ENCODE measurements at places on chromosomes 5 and 9.

DNA sequence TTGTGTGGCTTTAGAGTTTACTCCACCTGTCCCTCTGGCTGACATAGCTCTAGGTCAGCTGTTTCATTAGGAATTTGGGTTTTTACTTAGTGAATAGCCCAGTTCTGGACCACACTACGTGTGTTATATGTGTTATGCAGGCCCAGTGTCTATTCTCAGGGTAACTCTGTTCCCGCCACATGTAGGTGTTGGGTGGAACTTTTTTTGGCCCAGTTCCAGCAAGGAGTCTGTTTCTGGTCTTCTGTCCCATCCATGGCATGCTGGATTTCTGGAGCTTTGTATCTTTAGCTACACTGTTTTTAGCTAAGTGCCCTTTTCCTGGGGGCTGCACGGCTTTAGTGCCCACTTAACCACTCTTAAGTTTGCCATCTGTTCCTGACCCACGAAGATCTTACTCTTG, 15.5 kb downstream of the RMI1 start:
- DNase-seq: no peak

GRCh38 chr9:88536023-88536324, 996 bp downstream of the NXNL2 start:
- DNase-seq: no peak

- no peak for DNase-seq
These were observed 203.4 kb downstream of the GADD45G start for GRCh38 chr9:89808076-89808755.

DNA sequence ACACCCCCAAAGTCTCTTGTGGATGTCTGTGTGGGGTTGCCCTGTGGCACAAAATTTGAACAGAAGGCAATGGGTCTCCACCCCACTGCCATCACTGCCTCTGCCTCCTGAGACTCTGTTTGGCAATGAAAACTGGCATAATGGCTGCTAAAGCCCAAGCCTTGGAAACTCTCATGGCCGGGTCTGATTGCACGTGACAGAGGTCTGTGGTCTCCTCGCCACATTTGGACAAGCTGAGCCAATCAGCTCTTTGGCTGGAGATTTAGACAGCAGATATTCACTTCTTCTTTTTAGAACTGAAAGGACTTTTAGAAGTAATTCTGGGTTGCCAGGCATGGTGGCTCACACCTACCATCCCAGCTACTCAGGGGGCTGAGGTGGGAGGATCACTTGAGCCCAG, 5.5 kb downstream of the GGTA1 start:
- no peak for DNase-seq

Data from kidney epithelial cell (primary cell).